ENCODE measurements at places on chromosomes 16 and 17.

- DNase-seq: no peak
Measured at GRCh38 chr16:29831490-29831889, 11.2 kb downstream of the MVP start.

DNA sequence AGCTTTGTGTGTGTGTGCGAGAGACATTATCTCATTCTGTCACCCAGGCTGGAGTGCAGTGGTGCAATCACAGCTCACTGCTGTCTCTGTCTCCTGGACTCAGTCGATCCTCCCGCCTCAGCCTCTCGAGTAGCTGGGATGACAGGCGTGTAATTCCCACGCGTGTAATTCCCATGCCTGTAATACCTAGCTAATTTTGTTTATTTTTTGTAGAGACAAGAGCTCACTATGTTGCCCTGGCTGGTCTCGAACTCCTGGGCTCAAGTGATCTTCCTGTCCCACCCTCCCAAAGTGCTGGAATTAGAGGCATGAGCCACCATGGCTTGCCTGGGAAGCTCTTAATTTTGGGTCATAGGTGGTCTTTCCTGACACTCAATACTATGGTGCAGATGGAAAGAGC is 205.3 kb upstream of the TNRC6C start:
- DNase-seq: no peak

DNA sequence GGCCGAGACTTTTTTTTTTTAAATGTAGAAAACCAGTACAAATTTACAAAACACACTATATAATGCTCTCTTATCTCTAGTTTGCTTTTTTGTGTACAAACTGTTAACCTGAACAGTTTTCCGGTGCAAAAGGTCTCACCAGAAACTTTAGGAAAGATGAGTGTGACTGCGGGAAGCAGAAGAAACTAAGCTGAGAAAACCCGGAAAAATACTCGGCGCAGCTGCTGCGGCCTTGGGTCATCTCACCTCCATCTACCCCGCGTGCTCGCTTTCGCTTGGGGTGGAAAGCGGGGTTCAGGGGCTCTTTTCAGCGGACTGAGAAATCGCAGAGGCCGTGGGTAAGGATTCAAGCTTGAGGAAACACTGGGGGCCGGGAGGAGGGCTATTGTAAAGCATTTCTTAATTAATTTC is 1.8 kb downstream of the SALL1 start:
- DNase-seq: no peak

DNA sequence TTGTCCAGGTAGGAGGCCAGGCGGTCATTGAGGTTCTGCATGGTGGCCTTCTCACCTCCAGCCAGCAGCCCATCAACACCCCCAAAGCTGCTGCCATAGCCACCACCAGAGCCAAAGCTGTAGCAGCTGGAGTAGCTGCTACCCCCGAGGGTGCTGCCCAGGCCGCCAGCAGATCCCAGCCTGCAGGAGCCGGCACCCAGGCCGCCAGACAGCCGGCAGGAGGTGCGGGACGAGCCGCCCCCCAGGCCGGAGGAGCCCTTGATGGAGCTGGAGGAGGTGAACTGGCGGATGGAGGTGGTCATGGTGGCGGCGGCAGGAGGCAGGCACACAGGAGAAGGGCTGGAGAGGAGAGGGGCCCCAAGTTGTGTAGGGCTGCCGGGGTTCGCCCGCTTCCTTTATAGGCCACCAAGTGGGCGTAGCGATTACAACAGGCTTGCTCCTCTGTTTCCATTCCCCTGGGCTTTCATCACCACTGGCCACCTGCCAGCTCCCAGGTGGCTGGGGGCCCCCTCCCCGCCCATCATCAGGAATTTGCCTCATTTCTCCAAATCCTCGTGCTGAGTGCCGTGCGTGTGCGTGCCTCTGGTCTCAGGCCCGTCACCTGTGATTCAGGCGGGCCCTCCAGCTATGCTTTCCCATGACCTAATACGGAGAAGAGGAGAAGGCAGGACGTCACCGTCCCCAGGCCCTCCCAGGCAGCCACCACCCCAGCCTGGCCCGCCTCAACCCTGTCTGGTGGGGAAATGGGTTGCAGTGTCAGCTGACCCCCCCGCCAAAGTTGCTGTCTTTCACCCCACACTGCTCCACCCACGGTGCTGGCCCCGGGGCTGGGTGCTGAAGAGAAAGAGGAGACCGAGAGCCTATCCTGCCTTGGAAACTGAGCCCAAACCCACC is at the start of gene KRT17:
Gene KRT17 (minus strand): TSS at position 368 of the 894 bp plus-strand sequence. CDS start 66 bp downstream, at position 302.
- DNase-seq: no peak

DNA sequence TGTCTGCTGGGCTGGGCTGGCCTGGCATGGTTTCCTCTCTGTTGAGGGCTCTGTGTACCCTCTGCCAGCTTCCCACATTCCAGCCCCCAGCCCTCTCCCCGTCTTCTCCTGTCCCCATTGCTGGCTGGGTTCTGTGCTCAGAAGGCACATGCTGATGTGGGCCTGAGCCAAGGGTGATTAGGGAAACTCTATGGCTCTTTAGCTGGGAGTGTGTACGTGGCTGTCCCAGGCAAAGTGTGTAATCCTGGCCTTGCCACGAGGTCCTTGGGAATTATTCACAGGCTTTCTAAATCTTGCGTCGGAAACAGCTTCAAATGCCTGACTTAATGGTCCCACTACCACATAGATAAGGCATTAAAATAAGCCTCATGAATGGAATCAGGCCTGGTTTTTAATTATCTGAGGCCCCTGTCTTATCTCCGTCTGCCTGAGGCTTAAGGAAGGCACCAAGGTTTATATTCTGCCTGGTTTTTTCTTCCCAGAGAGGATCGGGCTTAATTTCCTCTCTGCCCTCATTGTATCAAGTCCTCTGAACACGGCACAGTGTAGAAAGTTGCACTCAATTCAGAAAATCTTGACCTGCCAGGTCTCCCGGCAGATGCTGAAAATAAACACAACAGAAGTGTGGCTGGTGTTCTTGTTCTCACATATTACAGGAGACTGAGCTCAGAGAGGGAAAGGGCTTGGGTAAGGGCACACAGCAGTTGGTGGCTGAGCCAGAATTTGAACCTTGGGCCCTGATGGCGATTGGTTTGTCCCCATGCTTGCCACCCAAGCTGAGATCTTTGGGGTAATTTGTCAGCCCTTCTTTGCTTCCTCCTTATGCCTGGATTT is 52.9 kb upstream of the LGALS9 start:
- DNase-seq: peak; percentile 58

GRCh38 chr17:2158396-2158780 is 103.5 kb downstream of the HIC1 start:
- DNase-seq: no peak

DNA sequence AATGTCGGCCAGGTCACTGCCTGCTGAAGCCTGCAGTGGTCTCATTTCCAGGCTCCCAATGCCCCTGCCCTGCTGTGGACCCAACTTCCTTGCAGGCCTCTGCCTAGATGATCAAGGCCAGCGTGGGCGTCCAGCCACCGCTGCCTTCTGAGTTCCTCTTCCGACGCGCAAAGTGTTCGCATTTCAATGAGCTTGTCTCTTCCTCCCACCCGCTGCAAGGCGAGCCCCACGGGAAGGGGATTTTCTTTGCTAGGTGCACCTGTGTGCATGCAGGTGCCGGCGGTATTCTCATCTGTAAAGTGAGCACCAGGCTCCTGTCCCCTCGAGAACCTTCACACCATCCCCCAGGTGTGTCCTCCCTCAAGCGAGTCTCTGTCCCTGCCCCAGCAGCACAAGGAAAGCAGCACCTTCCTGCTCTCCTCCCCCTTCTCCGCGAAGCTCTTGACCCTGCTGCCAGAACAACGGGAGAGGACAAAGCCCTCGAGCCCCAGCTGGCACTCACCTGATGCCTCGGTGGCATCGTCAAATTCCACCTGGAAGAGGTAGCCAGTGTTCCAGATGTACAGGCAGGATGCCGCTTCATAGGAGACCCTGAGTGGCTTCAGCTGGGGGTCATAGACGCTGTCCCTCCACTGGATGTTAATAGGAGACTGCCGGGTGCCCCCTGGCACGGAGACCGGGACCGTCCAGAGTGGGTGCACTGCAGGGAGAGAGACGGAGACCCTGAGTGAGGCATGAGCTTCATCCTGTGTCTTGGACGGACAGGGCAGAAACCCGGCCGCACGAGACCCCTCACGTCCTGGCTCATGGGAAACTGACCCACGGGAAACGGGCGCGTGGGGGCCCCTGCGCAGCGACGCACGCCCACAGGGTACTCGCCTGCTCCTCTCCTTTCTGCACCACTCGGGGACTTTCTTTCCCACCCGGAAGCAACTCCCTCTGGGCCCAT is 9.8 kb downstream of the CA5A start:
- DNase-seq: no peak

DNA sequence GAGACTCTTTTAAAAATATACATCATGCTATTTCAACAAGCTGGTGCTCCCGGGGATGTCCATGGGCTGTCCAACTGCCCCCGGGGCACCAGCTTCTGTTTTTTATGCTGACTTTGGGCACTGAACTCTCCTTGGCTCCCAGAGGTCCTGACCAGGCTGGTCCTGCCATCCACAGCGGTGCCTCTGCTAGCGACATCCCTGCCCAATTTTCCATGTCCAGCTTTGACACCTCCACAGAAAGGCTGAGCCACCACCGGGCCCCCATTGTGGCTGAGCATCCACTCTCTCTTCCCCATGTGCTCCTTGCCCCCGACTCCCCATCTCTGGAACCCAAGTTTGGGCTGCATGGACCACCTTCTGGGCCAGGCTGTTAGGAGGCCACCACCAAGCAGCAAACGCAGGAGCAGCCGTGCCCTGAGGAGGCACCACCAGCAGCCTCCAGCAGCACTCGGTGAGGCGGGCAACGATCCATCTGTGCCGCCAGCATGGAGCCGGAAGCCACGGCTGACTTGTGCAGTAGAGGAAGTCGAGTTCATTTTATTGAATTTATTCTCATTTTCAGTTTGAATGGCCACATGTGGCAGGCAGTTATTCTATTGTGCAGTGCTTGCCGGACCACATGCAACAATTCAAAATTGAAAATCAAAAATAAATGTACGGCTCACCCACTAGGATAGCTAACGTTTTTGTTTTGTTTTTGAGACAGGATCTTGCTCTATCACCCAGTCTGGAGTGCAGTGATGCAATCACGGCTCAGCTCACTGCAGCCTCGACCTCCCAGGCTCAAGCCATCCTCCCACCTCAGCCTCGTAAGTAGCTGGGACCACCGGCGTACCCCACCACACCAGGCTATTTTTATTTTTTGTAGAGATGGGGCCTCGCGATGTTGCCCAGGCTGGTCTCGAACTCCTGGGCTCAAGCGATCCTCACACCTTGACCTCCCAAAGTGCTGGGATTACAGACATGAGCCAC is 2.8 kb upstream of the MEAK7 start:
- peak; percentile 44 for DNase-seq

DNA sequence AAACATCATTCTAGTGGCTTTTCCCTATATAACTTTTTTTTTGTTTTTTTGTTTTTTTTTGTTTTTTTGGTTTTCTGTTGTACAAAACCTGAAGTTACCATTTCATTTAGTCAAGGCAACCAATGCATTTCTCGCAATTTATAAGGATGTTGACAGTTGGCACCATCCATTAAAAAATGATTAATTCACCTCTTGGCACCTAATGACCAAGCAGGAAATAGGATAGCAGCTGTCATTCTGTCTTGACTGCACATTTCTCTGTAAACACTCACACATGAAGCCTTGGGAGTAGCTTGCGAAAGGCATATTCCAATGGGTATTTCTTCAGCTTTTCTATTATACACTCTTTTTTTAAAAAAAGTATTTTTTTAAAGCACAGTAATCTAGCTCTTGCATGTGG is 77.5 kb downstream of the SYCE1L start:
- DNase-seq: no peak

- peak; percentile 59 for DNase-seq
Measured at GRCh38 chr17:58232707-58233156, 5.7 kb upstream of the LPO start.

DNA sequence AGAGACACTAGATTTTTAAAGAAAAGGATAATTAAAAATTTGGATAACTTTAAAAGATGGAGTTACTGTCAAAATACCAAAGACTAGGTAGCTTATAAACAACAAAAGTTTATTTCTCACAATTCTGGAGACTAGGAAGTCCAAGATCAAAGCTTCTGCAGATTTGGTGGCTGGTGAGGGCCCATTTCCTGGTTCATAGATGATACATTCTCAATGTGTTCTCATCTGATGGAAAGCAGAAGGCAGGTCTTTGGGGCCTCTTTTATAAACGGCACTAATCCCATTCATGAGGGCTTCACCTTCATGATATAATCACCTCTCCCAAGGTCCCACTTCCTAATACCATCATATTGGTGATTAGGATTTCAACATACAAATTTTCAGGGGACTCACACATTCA is 33.7 kb downstream of the NLK start:
- no peak for DNase-seq

DNA sequence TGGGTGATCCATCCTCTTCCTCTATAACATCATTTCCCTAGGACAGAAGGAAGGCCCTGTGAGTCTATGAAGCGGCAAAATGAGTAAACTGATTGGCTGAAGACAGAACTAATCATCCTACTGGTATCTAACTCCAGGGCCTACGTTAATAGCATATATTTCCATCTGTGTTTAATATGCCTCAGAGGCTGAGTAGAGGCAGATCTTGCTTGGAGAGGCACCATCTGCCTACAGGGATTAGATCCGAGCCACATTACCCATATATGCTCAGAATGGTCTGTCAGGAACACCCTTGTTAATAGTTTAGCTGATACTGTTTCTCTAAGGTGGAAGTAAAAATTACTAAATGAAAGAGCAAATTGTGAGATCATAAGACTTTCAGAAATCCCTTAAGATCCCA is 13.2 kb upstream of the FOXJ1 start:
- no peak for DNase-seq

DNA sequence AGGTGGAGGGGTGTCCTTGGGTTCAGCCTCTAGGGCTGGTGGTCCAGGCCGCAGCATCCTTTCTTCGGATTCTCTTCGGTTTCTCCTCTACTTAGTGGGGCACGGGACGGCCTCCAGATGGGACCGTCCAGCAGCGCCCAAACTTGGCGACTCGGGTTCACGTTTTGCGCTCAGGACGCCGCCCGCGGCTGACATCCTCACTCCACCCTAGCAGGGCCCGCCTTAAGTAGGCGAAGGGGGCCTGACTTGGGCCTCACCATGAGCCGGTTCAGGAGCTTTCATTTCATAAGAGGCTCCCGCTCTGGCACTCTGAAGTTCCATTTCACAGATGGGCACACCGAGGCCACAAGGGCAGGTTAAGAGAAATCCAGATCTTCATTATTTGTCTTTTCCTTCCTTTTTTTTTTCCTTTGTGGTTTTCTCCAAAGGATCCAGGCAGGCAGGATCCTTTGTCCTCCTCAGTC is 141.2 kb downstream of the SEC14L1 start:
- no peak for DNase-seq

GRCh38 chr16:79101491-79101890 is 499.0 kb downstream of the MAF start:
- DNase-seq: no peak

DNA sequence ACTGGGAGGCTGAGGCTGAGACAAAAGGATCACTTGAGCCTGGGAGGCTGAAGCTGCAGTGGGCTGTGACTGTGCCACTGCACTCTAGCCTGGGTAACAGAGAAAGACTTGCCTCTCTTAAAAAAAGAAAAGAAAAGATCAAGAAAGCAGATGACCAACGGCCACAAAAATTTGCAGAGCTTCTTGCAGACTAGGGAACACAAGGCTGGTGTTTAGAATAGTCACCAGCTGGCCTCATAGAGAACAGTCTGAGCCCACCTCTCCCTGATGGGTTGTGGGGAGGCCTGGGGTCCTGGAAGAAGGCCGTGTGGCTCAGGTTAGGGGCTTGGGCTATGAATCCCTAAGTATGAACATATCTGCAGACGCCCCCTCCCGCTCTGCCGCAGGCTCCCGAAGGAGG is 73.7 kb upstream of the MED9 start:
- DNase-seq: no peak

- DNase-seq: peak; percentile 60
Measured at GRCh38 chr16:23801378-23801777, 34.4 kb upstream of the PRKCB start.
